COR-L47 (cell line): ENCODE measurements at places on chromosomes 5 and 9.

- DNase-seq = no peak
Observed at GRCh38 chr5:158874343-158874742, 225.4 kb downstream of the EBF1 start.

DNA sequence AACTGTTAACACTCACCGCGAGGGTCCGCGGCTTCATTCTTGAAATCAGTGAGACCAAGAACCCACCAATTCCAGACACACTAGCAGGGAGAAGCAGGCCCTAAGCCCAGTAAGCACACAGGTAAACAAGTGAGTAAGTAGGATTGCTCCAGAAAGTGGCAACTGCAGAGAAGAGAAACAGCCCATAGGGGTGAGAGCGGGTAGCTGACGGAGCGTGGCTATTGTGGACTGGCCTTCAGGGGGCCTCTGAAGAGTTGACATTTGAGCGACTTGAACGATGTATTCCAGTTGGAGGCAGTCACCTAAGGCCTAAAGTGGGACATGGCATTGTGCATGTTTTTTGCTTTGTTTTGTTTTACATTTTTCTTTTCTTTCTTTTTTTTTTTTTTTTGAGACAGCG, 74.2 kb downstream of the TSPAN17 start:
- no peak for DNase-seq

- DNase-seq = no peak
Observed at GRCh38 chr5:160959804-160960203, 107.8 kb upstream of the ATP10B start.

GRCh38 chr9:99044827-99045226, 60.1 kb upstream of the TGFBR1 start:
- DNase-seq = no peak

DNA sequence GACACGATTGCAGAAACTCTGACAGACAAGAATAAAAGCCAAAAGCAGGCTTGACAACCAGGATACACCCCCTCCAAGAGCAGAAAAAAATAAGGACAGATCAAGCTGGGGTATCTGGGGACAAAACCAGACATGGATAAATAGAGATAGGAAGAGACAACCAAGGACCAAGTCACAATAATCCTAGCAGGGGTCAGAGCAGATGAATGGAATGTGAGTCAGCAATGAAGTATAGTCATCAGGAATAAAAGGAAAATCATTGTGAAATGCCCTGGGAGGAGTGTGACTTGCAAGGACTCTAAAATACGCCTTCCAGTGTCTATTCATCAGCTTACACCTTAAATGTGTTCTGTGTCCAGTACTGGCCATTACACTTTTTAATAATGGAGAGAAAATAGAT, 206.8 kb downstream of the CAAP1 start:
- DNase-seq = no peak

DNA sequence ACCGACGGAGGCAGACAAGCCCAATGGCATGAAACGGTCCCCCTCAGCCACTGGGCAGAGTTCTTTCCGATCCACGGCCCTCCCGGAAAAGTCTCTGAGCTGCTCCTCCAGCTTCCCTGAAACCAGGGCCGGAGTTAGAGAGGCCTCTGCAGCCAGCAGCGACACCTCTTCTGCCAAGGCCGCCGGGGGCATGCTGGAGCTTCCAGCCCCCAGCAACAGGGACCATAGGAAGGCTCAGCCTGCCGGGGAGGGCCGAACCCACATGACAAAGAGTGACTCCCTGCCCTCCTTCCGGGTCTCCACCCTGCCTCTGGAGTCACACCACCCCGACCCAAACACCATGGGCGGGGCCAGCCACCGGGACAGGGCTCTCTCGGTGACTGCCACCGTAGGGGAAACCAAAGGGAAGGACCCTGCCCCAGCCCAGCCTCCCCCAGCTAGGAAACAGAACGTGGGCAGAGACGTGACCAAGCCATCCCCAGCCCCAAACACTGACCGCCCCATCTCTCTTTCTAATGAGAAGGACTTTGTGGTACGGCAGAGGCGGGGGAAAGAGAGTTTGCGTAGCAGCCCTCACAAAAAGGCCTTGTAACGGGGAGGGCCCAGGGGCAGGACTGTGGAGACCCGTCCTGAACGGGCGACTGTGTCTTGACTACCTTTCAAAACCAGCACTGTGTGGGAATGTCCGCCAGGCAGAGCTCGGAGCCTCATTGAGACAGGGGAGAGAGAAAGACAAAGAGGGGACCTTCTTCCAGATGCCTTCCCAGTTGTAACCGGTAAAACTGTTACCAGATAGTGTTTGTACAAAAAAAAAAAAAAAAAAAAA, 29.9 kb downstream of the CD180 start:
- no peak for DNase-seq

- no peak for DNase-seq
Observed at GRCh38 chr5:112554101-112554977, 135.3 kb upstream of the EPB41L4A start.

- DNase-seq = no peak
Observed at GRCh38 chr9:88920645-88921044, 70.6 kb upstream of the S1PR3 start.
